ENCODE measurements at places on chromosomes 7 and 10.

GRCh38 chr7:94400643-94401427 lies 6.1 kb downstream of the COL1A2 start:
- no peak for DNase-seq

- no peak for DNase-seq
Measured at GRCh38 chr10:78688901-78689583, 379.7 kb upstream of the ZMIZ1 start.

DNA sequence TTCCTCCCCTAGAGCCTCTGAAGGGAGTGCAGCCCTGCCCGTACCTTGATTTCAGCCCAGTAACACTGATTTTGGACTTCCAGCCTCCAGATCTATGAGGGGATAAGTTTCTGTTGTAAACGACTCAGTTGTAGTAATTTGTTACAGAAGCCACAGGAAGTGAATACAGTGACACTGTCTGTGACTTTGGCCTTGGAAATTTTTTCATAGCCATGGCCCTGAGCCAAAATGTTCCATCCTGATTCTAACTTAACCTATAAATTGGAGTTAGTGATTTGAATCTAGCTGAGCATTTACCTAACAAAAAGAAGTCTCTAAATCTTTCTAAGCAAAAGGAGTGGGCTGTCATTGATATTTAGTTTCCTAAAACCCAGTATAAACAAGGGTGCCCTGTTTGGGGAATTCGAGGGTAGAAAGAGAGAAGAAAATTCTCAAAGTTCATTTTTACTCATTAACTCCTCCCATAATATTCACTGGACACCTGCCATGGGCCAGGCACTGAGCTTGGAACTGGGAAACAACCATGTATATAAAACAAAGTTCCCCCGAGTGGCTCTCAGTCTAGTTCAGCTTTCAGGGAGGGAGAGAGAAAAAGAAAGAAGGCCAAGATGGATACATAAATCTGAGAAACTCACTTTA lies 162.3 kb downstream of the SKIDA1 start:
- no peak for DNase-seq

DNA sequence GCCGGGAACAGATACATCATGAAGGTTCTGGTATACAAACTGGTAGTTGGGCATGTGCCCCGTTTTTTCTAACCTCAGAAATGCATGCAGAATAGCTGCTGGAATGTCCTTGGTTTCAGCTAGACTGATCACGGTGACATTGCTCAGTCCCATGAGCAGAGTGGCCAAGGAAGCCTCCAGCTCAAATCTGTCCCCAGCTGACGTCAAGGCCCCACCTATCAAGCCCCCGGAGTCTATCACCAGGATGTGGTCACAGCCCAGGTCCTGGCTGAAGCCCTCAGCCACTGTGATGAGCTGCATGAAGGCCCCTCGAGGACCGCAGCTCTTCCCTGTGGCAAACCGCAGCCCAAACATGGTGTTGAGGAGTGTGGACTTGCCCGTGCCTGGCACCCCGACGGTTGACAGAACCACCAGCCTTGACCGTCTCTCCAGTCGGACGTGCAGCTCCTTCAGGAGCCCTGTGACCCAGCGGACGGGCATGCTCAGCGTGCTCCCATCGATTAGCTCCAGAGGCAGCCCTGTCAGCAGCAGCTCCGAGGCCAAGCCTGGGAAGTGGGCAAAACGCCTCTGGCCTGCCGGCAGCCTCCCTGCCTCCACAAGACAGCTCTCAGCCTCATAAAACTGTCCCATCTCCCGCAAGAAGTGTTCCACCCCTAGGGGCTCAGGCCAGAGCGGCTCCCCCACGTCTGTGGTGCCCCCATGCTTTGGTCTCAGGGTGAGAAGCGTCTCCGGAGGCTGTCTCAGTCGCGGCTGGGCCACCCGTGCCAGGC lies 7.8 kb upstream of the MRPS24 start:
- no peak for DNase-seq

- DNase-seq = no peak
Measured at GRCh38 chr10:18606051-18606695, 45.2 kb downstream of the NSUN6 start.

DNA sequence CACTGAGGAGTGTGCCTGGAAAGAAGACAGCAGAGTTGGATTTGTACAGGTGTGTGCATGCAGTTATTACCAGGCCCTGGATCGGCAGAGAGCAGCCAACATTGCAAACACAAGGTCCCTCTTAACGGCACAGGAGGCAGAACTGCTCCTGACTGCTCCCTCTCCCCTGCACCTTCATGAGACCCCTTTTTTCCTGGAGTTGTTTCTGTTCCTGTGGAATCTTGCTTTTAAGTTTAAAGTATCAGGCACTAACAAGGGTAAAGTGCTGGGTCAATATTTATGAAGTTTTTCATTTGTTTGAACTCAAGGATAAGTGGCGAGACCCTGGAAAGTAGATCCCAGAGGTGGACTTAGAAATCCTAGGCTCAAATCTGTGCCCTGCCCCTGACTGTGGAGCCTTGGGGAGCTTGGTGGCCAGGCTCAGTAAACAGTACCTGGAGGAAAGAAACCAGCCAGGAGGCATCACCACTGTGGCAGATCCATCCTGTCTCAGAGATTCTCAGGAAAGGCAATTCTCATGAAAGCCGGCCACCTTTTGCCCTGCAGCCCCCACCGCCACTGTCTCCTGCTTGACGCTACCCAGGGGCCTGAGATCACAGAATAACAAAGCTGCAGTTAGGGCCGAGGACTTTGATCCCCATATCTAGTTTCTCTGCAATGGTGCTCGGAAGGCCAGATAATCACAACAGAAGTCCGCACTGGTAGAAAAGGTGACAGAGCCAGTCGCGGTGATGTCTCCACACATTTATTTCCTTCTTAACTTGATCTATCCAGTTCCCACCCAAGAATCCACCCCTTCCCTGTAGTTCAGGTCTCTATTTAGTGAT lies 36.7 kb downstream of the DDC start:
- DNase-seq = no peak

DNA sequence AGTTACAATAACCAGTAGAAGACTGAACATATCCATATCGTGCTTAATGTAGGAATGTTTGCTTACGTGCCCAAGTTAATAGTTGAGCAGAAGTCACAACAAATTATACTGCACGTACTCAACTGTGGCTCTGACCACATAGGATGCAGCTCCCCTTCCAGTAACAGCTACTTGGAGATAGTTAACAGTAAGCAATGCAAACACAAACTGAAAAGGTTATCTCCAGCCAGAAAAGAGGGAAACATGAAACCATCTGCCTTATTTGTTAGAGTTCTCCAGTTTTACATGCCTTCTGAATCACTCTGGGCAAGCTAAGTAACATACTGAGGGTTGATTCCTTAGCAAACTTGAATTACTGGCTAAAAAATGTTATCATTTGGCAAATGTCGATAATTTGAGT lies 9.8 kb downstream of the DHX32 start:
- DNase-seq = peak; percentile 33

GRCh38 chr7:88229302-88229995 lies 9.6 kb upstream of the SRI start:
- no peak for DNase-seq

Data from AG04450 (cell line).